Right atrium auricular region (tissue), 2 donors: ENCODE measurements at places on chromosomes 6 and 20. TPM values are rescaled to one million over a fixed set of nuclear protein-coding genes. Genes with fewer than 3 reads are reported as not detected.

The MOCS3 gene
- total RNA-seq: 3.1 TPM

- no peak for DNase-seq
These were observed 13.5 kb downstream of the MBOAT1 start for GRCh38 chr6:20198775-20199174.

GRCh38 chr6:109296971-109297372 is 85.3 kb downstream of the CD164 start:
- no peak for DNase-seq

GRCh38 chr6:52712136-52712535 is 41.2 kb downstream of the TMEM14A start:
- no peak for DNase-seq

DNA sequence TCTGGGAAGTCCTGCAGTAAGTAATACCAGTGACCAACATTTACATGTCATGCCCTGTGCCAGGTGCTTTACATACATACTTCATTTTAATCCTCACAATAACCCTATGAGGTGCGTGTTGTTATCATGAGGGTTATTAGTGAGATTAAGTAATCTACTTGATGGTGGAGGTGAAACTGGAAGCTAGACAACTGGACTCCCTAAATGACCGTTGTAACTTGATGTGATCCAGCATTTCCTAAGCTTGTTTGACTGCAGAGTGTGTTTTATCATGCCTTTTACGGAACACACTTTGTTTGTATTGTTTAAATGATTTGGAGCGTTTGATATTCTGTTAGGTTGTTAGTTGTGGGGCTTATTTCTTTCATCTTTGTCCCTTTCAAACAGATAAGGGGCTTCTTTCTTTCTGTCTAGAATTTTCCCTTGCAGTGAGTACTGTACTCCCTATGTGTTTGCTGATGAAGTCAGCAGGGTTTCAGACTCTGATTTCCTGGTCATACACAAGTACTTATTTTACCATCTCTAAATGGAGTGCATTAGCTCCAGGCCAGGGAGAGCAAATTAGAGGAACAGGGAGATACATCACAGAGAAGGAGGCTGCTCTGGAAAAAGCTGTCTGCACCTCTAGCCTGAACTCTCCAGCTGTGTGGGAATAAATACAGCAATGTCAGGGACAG is 29.7 kb downstream of the CHMP4B start:
- DNase-seq: no peak

GRCh38 chr6:34679552-34680253 is 16.9 kb downstream of the ILRUN start:
- no peak for DNase-seq

- DNase-seq: no peak
These were observed 6.2 kb downstream of the PTPN1 start for GRCh38 chr20:50516180-50516934.

The MYL9 gene
- 558 TPM for total RNA-seq

DNA sequence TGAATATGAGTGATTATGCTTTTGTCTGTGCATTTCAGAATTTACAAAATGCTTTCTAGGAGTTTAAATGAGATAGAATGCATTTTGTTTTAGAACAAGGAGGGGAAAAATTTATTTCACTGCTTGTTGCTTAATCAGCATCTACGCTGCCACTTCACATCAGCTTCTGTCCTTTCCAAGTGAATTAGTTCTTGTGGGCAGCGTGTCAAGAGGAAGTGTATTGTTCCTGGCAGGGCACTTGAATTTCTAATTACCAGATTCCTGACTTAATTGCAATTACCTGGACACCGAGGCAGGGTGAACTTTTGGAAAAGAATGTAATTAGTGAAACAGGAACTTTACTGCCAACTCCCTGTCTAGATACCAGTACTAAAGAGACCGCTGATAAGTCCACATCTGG is 263.5 kb downstream of the TMEM242 start:
- DNase-seq: no peak

The EPHA7 gene
- 8.8 TPM for total RNA-seq

GRCh38 chr20:582204-582603 is 27.9 kb downstream of the TCF15 start:
- DNase-seq: no peak
